ENCODE measurements at places on chromosomes 3 and 15. TPM values are rescaled to one million over a fixed set of nuclear protein-coding genes. Genes with fewer than 3 reads are reported as not detected.

DNA sequence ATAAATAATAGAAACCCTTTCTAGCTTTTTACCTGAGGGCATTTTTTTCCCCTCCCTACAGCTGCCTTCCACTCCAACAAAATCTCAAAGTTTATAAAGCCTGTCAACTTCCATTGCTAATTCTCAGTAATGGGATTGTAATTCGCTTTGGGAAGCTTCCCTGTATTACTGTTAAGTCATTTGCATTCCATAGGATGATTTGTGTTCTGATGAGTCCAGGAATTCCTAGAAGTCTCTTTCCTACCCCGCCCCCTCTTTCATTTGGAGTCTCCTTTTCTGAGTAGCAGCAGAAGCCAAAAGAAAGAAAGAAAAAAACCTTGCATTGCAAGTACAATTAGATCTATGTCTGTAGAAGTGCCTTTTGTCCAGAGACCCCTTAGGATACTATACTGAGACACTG is 1033.3 kb downstream of the IGSF11 start:
- no peak for DNase-seq

- no peak for DNase-seq
These were observed 5.9 kb downstream of the SYNM start for GRCh38 chr15:99110581-99111320.

DNA sequence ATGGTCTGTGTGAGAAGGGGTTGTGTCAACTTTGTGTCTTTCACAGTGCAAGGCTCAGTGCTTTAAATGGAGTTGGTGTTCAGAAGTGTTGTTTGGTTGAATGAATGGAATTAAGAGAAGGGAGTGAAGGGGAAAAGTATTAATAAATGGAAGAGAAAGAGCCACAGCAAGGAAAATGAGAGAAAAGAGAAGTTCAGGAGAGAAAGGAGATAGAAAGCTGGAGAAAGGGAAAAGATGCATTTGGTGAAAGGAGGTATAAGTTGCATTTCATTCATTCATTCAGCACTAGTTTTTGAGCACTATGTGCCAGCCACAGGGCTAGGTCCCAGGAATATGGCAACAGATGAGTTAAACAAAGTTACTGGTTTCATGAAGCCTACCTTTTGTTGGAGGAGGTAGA is 34.3 kb upstream of the PPP4R2 start:
- DNase-seq: no peak

DNA sequence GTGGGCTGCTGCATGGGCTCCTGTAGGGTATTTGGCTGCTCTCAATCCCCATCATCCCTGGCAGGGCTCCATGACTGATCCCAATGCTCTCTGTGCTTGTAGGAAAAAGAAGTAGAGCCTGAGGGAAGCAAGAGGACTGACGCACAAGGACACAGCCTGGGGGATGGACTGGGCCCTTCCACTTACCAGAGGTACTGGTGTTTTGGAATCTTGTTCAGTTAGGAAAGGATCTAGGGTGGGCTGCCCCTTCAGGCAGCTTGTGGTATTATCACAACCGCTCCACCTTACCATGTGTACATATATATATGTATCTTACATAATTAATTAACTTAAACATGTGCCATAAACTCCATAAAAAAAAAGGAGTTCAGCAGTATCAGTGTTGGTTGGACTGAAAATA is 1.3 kb downstream of the SLC28A2 start:
- no peak for DNase-seq

GRCh38 chr15:93219859-93220420 is 130.9 kb upstream of the RGMA start:
- DNase-seq: no peak

DNA sequence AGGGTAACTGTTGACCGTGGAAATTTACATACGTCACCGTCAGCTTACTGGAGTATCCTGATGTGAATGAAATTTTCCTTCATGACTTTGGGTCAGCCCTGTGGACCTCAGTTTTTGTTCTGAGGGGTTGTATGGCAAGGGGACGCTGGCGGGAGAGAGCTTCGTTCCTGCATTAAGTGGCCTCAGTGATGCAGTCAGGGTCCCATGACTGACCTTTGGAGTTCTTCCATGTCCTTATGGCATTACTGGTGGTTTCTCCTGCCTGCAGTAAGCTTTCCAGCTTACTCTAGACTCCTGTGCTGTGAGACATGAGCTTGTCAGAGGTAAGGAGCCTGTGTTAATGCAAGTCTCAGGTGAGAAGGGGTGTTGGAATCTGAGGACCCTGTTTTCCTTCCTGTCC is 1.8 kb downstream of the CD276 start:
- DNase-seq: no peak

DNA sequence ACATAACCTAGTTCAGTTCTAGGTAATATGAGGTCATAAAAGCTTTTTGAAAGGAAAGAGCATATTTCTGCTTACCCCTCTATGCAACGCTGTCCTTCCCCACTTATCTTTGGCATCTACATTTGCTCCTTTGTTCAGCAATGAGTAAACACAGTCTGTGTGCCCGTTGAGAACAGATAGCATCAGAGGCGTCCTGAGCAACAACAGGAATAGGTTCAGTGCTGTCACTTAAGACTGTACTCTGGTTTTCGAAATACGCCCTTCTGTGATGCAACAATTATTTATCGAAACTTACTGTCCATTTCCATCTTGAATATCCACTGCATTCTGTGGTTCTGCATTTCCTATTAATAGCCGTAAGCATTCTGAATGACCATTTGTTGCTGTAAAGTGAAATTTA is 84.4 kb downstream of the BTD start:
- DNase-seq: no peak

GRCh38 chr15:70357453-70357852 is 259.7 kb upstream of the TLE3 start:
- no peak for DNase-seq

DNA sequence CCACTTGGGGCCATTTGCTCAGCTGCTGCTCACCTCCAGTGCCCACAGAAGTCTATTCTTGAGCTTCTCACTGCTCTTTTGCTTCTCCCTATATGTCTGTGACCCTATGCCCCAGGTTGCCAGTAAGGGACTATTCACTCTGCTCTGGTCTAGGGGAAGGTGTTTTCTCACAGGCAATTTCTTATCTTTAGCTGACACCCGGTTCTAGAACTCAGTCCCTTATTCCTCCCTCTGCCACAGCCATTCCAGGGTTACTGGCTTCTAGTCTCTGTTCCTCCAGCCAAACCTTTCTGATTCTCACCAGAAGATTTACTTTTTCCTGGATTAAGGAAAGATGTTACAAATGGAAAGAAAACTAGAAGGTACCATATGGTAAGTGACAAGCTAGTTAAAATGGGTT is 574.0 kb downstream of the NTRK3 start:
- no peak for DNase-seq

GRCh38 chr3:37994639-37994972 is 4.0 kb downstream of the VILL start:
- DNase-seq: no peak

GRCh38 chr3:150169330-150169940 is 198.7 kb upstream of the PFN2 start:
- DNase-seq: no peak

DNA sequence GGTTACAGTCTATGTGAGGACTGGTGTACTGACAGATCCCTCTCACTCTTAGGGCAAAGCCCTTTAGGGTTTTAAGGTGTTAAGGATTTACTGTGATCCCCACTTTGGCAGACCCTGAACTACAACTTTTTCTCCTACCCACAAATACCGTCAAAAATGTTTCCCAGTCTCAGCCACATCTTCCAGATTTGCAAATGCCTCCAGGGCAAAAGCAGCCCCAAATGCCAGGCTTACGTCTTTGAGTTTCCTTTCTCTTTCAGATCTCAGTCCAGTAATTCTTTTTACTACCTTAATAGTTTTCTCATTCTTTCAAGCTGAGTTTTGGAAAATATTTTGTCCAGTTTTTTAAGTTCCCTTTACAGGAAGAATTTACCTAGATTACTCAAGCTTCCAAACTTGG is 13.4 kb upstream of the ITGA11 start:
- no peak for DNase-seq

DNA sequence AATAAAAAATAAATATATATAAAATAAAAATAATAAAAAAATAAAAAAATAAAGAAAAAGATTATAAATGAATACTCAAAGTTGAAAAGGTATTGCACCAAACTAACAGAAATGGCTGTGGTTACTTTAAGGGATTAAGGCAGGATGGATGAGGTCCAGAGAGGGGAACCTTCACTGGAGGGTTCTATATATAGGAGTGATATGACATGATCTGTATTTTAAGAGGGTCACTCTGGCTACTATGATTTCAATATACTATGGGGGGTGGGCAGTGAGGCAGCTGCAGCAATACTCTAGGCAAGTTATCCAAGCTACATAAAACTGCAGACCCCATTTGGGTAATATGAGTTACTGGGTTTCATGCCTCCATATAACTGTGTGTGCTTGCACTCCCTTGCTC is 24.6 kb downstream of the ACAD11 start:
- no peak for DNase-seq

GRCh38 chr15:87942316-87942715 is 314.2 kb downstream of the NTRK3 start:
- no peak for DNase-seq

DNA sequence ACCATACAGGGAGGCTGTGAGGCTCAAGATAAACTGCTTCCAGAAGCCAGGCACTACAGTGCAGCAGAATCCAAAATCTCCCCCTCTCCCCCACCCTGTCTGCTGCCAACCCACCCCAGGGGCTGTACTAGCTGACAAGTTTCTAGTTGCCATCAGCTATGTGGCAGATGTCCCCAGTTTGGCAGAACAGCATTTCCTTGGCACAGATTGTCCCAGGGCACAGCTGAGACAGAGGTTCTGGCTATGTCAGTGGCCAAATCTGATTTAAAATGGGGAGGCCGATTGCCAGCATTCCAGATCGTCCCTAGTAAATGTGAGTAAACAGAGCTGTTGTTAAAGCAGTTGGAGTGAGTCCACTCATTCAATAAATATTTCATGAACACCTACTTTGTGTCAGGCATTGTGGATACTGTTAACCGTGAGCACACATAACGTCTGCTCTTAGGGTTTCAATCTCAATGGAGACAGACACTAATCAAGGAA is 28.0 kb upstream of the CCDC174 start:
- DNase-seq: no peak

GRCh38 chr3:127490271-127491023 is 100.1 kb downstream of the TPRA1 start:
- no peak for DNase-seq

DNA sequence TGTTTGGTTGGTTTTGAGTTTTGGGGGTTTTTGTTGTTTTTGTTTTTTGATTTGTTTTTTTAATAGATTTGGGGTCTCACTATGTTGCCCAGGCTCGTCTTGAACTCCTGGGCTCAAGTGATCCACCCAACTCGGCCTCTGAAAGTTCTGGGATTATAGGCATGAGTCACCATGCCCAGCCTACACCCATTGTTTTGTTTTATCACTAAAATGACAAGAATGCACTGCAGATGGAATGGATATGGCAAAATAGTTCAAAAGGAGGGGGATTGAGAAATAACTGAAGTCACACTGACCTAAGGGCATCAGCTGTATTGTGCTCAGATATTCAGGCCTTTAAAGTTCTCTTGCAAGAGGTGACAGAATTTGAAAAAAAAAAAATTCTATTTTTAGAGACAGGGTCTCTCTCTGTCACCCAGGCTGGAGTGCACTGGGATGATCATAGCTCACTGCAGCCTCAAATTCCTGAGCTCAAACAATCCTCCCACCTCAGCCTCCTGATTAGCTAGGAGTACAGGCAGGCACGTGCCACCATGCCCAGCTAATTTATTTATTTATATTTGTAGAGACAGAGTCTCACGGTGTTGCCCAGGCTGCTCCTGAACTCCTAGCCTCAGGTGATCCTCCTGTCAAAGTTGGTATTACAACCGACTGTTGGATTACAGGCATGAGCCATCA is 4.4 kb upstream of the RASA2 start:
- DNase-seq: no peak

DNA sequence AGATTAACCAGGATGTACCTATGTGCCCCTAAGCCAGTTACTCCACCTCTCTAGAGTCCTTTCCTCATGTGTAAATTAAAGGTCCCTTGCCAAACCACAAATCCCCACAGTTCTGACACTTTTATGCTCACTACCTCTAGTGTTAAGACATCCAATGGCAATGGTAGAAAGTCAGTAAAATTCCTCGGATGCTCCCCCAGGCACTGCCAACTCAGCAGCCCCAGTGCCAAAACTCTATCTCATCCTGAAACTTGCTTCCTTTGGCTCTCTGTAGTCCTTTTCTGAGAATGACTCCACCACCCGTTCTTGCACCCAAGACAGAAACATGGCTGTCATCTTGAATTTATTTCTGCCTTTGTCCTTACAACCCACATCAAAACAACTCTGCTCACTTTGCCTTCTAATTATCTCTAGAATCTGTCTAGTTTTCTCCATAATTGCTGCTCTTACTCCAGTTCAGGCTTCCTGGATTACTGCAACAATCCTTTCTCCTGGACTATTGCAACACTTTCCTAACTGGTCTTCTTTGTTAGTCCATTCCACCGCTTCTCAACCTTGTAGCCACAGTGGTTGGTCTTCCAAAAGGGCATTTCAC is 41.6 kb downstream of the MB21D2 start:
- no peak for DNase-seq

DNA sequence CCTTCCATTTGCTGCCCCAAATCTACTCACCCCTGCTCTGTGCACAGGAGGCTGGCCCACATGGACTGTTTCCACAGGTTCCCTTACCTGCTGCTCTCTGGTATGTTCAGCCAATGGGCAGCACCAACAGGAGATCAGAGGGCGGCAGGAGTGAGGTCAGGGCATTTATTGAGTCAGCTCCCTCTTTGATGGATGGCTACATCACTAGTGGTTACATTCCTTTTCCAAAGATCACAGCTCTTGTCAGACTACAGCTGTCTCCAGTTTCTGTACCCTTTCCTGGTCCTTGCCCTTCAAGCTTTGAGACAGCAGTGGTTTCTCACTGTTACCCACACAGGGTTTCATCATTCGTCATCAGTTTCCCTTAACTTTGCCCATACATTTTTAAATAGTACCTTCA is 325.1 kb downstream of the SUCLG2 start:
- no peak for DNase-seq

GRCh38 chr3:64073158-64073761 is 50.0 kb upstream of the PSMD6 start:
- DNase-seq: no peak

DNA sequence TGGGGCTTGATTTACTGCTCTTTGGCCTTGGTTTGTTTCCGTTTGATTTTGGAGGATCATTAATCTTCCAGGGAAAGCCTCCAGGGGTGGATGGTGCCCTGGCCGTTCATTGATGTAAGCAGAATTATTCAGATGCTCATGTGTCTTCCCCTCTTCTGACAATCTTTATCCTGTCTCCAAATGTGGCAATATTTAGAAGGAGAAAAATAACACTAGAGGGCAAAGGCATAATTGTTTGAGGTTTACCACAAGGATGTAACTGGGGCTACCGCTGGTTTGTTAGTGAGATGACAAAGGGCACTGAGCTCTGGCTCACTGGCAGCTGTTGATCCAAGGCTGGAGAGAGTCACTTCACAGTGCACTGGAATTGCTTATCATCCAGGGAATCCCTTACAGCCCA is 18.2 kb upstream of the PLCL2 start:
- DNase-seq: no peak

GRCh38 chr15:78350058-78350457 is 9.9 kb downstream of the CRABP1 start:
- DNase-seq: no peak

GRCh38 chr15:64430000-64430735 is 30.2 kb upstream of the ZNF609 start:
- no peak for DNase-seq

- DNase-seq: no peak
These were observed 7.6 kb downstream of the CORO2B start for GRCh38 chr15:68586274-68586961.

Gene FRMD5
- total RNA-seq: 27.9 TPM

Gene MRPS11
- 20.0 TPM for total RNA-seq

Gene LTK
- total RNA-seq: 0.36 TPM

Gene ZNF619
- total RNA-seq: 10.1 TPM

Gene TF
- total RNA-seq: 10.2 TPM

Gene MBD4
- 19.5 TPM for total RNA-seq

Gene PAK6
- total RNA-seq: 3.7 TPM

Gene NLGN1
- 61.6 TPM for total RNA-seq

Gene OCA2
- 0.73 TPM for total RNA-seq
